CD4-positive, alpha-beta memory T cell (primary cell): ENCODE measurements at places on chromosomes 1 and 21. TPM values are rescaled to one million over a fixed set of nuclear protein-coding genes. Genes with fewer than 3 reads are reported as not detected.

- H3K27me3 ChIP-seq, result no peaks in the 10 kb centered on the region
- no peak overlapping the region for H3K4me3 ChIP-seq
- peaks cover 28% of the 10 kb centered on the region for H3K4me1 ChIP-seq
- no peaks in the 10 kb centered on the region for H3K36me3 ChIP-seq
- DNase-seq, result no peak
Measured at GRCh38 chr1:12049616-12050015, 13.5 kb upstream of the TNFRSF8 start.

GRCh38 chr1:202122639-202123335 lies at the start of gene GPR37L1:
Gene GPR37L1, plus strand, starts transcription at chr1:202122917. Its CDS starts 47 bp downstream, at chr1:202122964.
- no peak within 1 kb of the TSS for H3K4me3 ChIP-seq
- H3K4me1 ChIP-seq, result no peaks in the 10 kb centered on the region
- H3K36me3 ChIP-seq, result no peaks in the 10 kb centered on the region

The PI4KB gene
- total RNA-seq, result 97.4 TPM

The TTC22 gene
- total RNA-seq, result 18.6 TPM

The GNG12 gene
- total RNA-seq, result not detected

The ACTN2 gene
- not detected for total RNA-seq

DNA sequence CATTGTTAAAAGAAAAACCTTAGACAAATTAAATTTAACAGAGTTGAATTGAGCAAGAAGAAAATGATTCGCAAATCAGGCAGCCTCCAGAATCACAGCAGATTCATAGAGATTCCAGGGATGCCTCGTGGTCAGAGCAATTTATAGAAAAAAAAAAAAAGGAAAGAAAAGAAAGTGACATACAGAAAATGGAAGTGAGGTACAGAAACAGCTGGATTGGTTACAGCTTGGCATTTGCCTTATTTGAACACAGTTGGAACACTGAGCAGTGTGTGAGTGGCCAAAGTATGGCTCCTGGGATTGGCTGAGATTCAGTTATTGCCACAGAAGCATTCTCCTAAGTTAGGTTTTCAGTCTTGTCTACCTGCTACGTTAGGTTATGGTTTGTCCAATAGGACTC lies 9.1 kb upstream of the C21orf91 start:
- no peak overlapping the region for H3K4me3 ChIP-seq
- no peaks in the 10 kb centered on the region for H3K4me1 ChIP-seq
- DNase-seq, result no peak
- no peaks in the 10 kb centered on the region for H3K36me3 ChIP-seq
- no peaks in the 10 kb centered on the region for H3K27me3 ChIP-seq

DNA sequence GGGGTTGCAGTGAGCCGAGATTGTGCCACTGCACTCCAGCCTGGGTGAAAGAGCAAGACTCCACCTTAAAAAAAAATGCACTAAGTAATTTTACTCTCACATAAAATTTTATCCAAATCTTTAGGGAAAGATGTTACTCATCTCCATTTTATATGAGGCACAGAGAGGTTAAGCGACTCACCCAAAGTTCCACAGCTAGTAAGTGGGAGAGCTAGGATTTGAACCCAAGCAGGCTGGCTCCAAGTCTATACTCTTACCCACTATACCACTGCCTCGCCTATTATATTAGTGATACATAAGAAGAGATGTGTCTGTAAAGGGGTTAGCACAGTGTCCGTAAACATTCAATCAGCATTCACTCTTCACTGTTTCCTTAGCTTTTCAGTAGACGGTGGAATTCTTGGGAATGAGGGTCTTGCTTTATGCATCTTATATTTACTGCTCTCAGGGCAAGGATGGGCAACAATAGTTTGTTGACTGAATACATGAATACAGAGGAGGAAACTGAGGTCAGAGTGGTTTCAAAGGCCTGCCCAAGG lies 15.1 kb downstream of the LDLRAD2 start:
- no peaks in the 10 kb centered on the region for H3K36me3 ChIP-seq
- no peak overlapping the region for H3K27ac ChIP-seq

DNA sequence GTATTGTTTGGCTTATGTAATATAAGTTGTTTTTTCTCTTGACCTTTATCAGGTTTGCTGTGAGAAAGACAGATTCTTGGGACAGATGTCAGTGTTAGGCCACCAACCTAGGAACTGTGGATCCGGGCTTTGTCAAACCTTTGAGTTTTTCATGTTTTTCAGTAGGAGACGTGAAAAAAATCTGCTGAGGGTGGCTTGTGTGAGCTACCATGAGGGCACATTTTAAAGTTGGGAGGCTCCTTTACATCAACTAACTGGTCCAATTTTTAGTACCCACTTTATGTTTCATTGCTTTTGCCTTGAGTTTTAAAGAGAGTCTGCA lies 801 bp downstream of the RPS6KC1 start:
- no peaks in the 10 kb centered on the region for H3K27me3 ChIP-seq
- no peak for DNase-seq
- H3K27ac ChIP-seq, result no peak overlapping the region
- peak overlapping the region; percentile 97 for H3K4me3 ChIP-seq
- no peaks in the 10 kb centered on the region for H3K36me3 ChIP-seq

GRCh38 chr1:191279266-191279800 lies 801.7 kb upstream of the BRINP3 start:
- no peaks in the 10 kb centered on the region for H3K4me1 ChIP-seq
- no peak overlapping the region for H3K27ac ChIP-seq
- H3K27me3 ChIP-seq, result no peaks in the 10 kb centered on the region
- DNase-seq, result no peak
- H3K36me3 ChIP-seq, result no peaks in the 10 kb centered on the region

The FAM163A gene
- total RNA-seq, result 0.29 TPM

The ADAMTS5 gene
- not detected for total RNA-seq

DNA sequence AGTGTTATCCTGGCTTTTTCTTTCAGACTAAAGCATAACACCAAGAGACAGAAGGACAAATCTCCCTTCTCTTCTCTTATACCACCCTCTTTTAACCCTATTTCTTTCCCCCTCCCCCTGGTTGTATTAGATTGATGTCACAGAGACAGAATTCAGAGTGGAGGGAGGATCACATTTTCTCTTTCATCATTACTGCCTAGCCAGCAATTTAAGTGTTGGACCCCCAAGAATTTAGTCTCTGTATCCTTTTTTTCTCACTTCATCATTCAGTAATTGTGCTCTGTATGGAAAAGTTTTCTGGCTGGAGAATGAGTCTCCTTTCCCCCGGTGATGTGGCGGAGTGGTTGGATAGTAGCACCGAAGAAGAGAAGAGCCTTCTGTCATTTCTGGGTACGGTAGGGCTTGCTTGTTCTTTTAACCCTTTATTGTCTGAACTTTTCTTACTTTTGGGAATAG lies 124.8 kb downstream of the CLEC20A start:
- no peaks in the 10 kb centered on the region for H3K4me1 ChIP-seq
- no peaks in the 10 kb centered on the region for H3K27me3 ChIP-seq
- no peak overlapping the region for H3K4me3 ChIP-seq
- no peak overlapping the region for H3K27ac ChIP-seq
- no peaks in the 10 kb centered on the region for H3K36me3 ChIP-seq

- no peak for DNase-seq
- no peak overlapping the region for H3K4me3 ChIP-seq
- no peaks in the 10 kb centered on the region for H3K27me3 ChIP-seq
Measured at GRCh38 chr1:172948457-172948856, 102.3 kb downstream of the TNFSF18 start.

GRCh38 chr1:2983706-2984398 lies 37.4 kb upstream of the ACTRT2 start:
- H3K36me3 ChIP-seq, result no peaks in the 10 kb centered on the region
- no peak overlapping the region for H3K27ac ChIP-seq
- no peaks in the 10 kb centered on the region for H3K27me3 ChIP-seq
- no peak for DNase-seq

The OLFML3 gene
- total RNA-seq, result 0.70 TPM

The SAMD13 gene
- total RNA-seq, result not detected

DNA sequence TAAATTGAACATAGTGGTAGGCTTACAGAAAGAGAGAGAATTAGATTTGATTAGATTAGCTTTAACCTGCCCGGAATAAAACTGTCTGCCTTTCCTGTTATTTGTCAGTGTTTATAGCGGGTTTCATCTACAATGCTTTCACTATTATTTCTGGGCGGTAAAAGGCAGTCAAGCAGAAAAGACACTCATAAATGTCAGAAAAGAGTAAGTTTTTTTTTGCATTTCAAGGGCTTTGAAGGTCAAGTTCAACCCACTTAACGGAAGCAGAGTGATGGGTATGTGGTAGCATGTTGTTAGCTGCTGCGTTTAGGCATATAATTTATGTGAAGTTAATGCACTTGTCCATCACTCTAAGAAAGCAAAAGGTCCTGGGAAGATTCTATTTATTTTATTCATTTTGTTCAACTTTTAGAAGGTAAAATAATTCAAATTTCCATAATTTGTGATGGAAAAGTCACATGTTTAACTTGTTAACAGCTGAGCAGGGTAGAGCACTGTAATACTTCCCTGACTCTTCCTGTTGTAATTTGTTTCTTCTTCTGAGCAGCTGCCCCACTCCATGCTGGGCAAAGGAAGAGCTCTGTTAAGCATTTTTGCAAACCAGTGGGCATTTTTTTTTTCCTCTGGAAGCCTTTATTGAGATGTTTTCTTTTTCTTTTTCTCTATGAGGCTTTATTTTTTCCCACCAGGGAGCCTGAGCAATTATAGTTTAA lies 220.1 kb downstream of the ST6GALNAC3 start:
- no peaks in the 10 kb centered on the region for H3K36me3 ChIP-seq
- no peak overlapping the region for H3K27ac ChIP-seq
- peak; percentile 46 for DNase-seq
- H3K4me1 ChIP-seq, result peaks cover 86% of the 10 kb centered on the region

The KRTAP19-3 gene
- not detected for total RNA-seq

GRCh38 chr1:66405061-66405460 lies 128.9 kb upstream of the SGIP1 start:
- no peaks in the 10 kb centered on the region for H3K36me3 ChIP-seq
- H3K27me3 ChIP-seq, result no peaks in the 10 kb centered on the region
- H3K27ac ChIP-seq, result no peak overlapping the region
- no peaks in the 10 kb centered on the region for H3K4me1 ChIP-seq
- no peak for DNase-seq

DNA sequence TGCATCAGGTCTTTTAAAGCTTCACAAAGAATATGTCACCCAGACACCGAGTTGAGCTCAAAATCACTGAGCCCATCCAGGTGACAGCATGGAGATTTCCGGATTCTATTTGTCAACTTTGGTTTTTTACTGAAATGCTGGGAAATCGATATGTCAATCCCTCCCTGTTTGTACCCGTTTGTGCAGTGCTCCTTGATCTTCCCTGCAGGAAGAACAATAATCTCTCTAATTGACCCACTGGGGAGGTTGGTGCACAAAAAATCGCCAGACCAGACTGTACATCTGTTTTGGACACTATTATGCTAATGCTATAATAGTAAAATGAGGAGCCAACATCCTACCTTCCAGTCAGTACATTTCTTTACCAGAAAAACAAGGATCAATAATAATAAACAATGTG lies 1.8 kb downstream of the BARHL2 start:
- H3K27me3 ChIP-seq, result peaks cover 85% of the 10 kb centered on the region
- no peak overlapping the region for H3K4me3 ChIP-seq
- H3K36me3 ChIP-seq, result no peaks in the 10 kb centered on the region
- H3K27ac ChIP-seq, result no peak overlapping the region
- H3K4me1 ChIP-seq, result peaks cover 6% of the 10 kb centered on the region

The GBP5 gene
- 79.2 TPM for total RNA-seq

GRCh38 chr21:27528697-27529096 lies 561.8 kb upstream of the ADAMTS5 start:
- H3K36me3 ChIP-seq, result no peaks in the 10 kb centered on the region
- DNase-seq, result no peak
- no peaks in the 10 kb centered on the region for H3K27me3 ChIP-seq
- H3K4me3 ChIP-seq, result no peak overlapping the region
- H3K27ac ChIP-seq, result no peak overlapping the region
- no peaks in the 10 kb centered on the region for H3K4me1 ChIP-seq

- no peaks in the 10 kb centered on the region for H3K36me3 ChIP-seq
- H3K27ac ChIP-seq, result no peak overlapping the region
- no peak overlapping the region for H3K4me3 ChIP-seq
Measured at GRCh38 chr1:162690672-162691434, 58.6 kb downstream of the DDR2 start.

GRCh38 chr1:86436041-86436440 lies 12.1 kb downstream of the CLCA2 start:
- H3K4me3 ChIP-seq, result no peak overlapping the region
- H3K27me3 ChIP-seq, result no peaks in the 10 kb centered on the region
- no peak overlapping the region for H3K27ac ChIP-seq
- DNase-seq, result no peak
- H3K4me1 ChIP-seq, result peaks cover under 1% of the 10 kb centered on the region

The EPHA10 gene
- total RNA-seq, result not detected

DNA sequence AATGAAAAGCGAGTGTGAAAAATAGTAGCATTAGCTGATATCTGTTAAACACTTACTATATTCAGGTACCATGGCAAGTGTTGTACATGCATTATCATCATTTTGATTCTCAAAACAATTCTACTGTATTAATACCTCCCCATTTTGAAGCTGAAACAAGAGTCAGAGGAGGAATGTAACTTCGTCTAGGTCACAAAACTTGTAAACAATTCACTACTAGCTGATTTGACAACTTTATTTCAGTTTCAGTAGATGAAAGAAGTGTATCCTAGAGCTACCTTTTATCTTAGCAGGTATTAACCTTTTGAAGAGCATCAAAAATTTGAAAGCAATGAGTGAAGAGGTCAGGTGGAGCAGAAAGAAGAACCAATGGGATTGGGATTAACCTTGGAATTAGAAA lies 1.6 kb downstream of the CD84 start:
- DNase-seq, result no peak
- no peaks in the 10 kb centered on the region for H3K36me3 ChIP-seq
- H3K27ac ChIP-seq, result peak overlapping the region; percentile 68

The ST6GALNAC3 gene
- total RNA-seq, result 0.47 TPM

- H3K27me3 ChIP-seq, result no peaks in the 10 kb centered on the region
- no peak overlapping the region for H3K27ac ChIP-seq
- DNase-seq, result no peak
- H3K36me3 ChIP-seq, result no peaks in the 10 kb centered on the region
Measured at GRCh38 chr1:206513312-206514111, 6.2 kb downstream of the RASSF5 start.

- no peaks in the 10 kb centered on the region for H3K27me3 ChIP-seq
- DNase-seq, result no peak
- H3K4me3 ChIP-seq, result no peak overlapping the region
- no peaks in the 10 kb centered on the region for H3K4me1 ChIP-seq
- H3K27ac ChIP-seq, result no peak overlapping the region
- H3K36me3 ChIP-seq, result no peaks in the 10 kb centered on the region
Measured at GRCh38 chr21:26832546-26832945, 12.7 kb downstream of the ADAMTS1 start.

DNA sequence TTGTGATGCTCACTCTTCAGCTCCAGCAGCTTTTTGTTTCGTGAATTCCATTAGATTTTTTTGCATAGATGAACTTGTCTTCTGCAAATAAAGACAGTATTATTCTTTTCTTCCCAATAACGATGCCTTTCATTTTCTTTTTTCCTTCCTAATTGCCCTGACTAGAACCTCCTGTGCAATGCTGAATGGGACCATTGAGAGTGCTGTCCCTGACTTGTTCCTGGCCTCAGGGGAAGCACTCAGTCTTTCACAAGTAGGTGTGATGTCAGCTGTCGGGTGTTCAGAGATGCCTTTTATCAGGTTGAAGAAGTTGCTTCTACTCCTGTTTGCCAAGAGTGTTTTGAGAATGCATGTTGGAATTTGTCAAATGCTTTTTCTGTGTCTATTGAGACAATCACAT lies 64.3 kb upstream of the ADARB1 start:
- no peak overlapping the region for H3K4me3 ChIP-seq
- H3K36me3 ChIP-seq, result no peaks in the 10 kb centered on the region
- no peak overlapping the region for H3K27ac ChIP-seq
- H3K27me3 ChIP-seq, result no peaks in the 10 kb centered on the region
